ENCODE measurements at places on chromosomes 11 and 22. TPM values are rescaled to one million over a fixed set of nuclear protein-coding genes. Genes with fewer than 3 reads are reported as not detected.

GRCh38 chr11:723120-723883 lies 17.3 kb downstream of the EPS8L2 start:
- peak; percentile 57 for DNase-seq

GRCh38 chr11:111173221-111173620 lies 72.3 kb upstream of the POU2AF2 start:
- DNase-seq: no peak

GRAP2 gene
- not detected for total RNA-seq

DNA sequence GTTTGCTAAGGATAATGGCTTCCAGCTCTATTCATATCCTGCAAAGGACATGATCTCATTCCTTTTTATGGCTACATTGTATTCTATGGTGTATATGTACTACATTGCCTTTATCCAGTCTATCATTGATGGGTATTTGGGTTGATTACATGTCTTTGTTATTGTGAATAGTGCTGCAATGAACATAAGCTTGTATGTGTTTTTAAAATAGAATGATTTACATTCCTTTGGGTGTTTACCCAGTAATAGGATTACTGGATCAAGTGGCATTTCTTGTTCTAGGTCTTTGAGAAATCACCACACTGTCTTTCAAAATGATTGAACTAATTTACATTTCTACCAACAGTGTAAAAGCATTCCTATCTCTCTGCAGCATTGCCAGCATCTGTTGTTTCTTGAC lies 6.0 kb upstream of the MS4A6E start:
- DNase-seq: no peak

DNA sequence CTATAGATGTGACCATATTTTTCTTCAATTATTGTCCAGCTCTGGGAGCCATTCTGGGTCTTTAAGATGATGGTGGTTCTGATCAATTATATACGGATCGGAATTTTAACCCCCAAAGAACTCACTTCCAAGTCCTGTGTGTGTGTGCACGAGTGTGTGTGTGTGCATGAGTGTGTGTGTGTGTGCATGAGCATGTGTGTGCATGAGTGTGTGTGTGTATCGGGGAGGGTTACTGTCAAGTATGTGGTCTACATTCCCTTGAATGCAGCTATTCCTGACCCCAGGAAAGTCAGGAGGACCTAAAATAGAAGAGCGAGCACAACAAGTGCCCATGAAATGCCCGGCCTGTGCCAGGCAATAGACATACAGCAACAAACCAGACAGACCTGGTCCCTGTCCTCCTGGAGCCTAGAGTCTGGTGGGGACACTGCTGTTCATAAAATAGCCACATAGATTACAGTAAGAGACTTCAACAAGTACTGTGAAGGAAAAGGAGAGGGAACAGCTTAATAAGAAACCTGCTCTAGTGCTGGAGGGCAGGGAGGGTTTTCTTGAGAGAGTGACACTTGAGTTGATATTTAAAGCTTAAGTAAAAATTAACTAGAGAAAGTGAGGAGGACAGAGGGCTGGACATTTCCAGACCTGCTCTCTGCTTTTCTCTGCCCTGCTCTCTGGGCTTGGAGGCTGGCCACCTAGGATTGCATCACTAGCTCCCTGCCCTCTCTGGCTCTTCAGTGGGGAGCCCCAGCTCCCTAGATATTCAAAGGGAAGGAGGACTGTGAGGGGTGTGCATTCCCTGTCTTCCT lies 66.1 kb upstream of the SPON1 start:
- DNase-seq: no peak

C11orf52 gene
- total RNA-seq: not detected

DNA sequence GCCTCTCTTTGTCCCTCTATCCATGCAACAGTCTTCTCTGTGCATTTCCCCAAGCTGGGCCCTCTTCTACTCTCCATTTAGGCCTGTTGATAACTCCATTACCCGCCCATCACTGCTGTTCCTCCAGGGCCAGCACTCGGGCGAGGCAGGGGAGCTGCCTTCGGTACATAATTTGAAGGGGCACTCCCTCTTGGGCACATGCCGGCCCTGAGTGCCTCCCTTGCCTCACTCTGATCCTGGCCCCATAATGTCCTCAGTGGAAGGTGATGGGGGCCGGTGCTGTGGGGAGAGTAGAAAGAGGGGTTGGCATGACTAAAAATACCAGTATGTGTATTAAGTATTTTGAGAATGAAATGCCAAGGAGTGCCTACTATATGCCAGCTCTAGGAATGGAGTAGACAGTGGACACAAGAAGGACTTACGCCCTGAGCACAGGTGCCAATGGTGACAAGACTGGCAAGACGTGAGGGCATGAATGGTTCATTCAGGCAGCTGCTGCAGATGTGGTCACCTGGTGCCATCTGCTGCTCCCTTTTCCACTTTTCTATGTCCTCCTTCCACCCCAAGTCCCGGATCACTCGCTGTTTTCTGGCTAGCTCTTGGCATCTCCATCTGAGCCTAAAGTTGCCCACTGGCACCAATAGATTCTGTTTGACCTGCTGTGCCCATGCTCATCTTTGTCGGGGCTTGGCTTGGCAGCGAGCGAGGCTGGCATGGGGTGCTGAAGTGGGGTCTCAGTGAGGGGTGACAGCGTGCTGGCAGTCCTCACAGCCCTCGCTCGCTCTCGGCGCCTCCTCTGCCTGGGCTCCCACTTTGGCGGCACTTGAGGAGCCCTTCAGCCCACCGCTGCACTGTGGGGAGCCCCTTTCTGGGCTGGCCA lies 22.6 kb downstream of the TMEM218 start:
- DNase-seq: no peak

GRCh38 chr11:62574363-62575071 lies 826 bp upstream of the EEF1G start:
- DNase-seq: peak; percentile 31

GRCh38 chr11:1844221-1845094 lies 5.7 kb downstream of the TNNI2 start:
- DNase-seq: no peak

DNA sequence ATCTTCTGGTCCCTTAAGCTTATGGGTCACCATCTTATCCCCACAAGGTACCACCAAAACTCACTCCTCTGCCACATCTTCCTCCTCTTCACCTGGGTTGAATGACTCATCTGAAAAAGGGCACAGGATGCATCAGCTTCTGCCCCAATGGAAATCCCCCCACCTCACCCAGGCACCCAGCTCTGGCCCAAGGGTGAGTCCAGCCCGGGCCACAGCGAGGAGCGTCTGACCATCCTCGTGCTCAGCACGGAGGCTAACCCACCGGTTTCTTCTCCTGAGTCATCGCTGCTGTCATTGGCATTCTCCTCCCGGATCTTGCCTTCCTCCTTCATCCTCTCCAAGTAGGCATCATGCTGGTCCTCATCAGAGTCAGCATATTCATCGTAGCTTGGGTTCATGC lies 5.3 kb upstream of the TNKS1BP1 start:
- DNase-seq: no peak

DNA sequence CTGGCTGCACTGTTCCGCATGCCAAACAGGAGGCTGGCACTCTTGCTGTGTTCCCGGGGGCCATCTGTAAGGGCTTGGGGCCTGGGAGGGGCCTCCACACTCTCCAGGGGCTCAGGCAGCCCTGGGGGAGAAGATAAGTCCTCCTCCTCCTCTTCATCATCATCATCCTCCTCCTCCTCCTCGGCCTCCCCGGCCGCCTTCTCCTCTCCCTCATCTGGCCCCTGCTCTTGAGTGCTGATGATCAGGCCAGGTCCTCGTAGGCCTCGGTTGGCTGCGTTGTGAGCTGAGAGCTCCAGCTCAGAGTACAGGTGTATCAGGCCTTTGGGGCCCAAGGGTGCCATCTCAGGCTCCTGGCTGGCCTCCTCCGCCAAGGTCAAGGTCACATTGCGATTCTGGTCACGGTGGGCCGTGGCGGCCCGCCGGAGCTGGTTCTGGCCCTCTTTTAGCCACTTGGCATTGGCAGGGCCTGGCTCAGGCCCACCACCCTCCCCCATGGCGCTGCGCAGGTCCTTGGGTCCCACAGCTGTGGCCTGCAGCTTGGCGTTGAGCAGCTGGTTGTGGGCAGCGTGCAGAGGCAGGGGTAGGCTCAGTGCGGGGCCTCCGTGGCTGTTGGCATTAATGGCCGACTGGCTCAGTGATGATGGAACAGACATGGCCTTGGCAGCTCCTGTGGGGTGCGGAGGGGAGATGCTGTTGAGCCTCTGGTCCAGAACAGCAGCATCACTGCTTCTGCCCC lies 8.0 kb downstream of the APBB1 start:
- DNase-seq: no peak

DNA sequence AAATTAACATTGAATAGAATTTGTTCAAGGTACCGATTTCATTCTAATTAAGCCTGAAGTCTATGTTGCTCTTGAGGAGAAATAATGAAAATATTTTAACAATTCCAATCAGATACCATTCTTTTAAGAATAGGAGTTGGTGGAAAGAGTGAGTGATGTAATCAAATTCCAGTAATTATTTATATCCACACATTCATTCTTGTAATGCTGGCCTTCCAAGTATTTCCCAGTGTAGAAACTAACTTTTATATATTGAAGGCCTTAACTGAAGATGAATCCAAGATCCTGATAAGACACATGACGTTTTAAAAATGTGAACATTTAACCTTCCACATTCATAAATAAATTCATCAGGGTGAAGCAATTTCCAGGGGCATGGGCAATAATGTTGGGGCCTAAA lies 36.6 kb upstream of the PAX6 start:
- DNase-seq: no peak

DNA sequence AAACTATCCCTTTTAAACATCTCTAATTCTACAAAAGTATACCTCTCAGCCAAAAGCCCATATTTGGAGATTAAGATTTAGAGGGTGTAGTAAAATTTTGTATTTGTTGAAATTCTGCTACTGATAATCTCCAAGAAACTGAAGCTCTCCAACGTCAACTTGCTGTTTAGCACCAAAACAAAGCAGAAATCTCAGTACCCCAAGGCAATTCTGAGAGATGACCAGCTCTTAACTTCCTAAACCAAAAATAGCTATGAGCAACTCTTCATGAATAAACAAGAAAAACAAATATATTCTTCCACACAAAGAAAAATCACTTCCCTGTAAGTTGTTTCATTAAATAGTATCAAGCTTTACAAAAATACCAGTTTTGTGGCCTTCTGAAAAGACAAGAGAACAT lies 13.3 kb downstream of the RRAS2 start:
- DNase-seq: no peak

DNA sequence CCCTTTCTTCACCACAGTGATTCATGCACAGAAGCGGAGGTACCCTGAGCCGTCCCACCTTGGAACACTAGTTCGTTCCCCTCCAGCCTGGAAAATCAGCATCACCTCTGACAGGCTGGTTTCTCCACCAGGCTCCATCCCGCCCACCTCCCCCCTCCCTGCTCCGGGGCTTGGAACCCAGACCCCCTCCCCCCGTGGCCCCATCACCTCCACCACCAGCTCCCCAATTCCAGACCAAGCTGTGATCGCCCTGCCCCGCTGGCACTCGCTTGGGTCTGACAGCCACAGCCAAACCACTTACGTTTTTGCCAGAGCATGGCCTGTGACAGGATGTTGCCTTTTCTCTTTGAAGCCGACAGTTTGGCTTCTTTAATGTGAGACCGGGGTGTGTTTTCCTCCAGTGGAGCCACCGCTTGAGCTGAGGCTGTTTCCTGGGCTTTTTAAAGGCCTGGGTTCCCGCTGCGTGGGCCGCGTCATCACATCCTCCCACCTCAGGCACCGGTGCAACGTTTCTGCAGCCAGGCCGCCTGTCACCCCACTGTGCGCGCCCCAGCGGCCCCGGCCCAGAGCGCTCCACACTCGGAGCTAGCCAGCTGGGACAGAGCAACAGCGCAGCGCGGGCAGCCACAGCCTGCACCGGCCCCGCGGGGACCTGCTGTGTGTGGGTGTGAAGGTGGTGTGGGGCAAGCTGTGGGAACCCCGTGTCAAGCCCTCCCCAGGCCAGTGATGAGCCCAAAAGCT lies at the start of gene POU2AF1:
TSS of gene POU2AF1 (minus strand) at position 415 of the 741 bp plus-strand sequence. CDS start at position 317, 98 bp downstream.
- no peak for DNase-seq

H19 gene
- total RNA-seq: not detected

GRCh38 chr11:61621917-61622585 lies 41.2 kb upstream of the SYT7 start:
- no peak for DNase-seq

GRCh38 chr11:34481307-34481706 lies 32.3 kb downstream of the ELF5 start:
- no peak for DNase-seq

GRCh38 chr11:64558065-64558745 lies 32.8 kb upstream of the SLC22A12 start:
- DNase-seq: peak; percentile 69

- DNase-seq: peak; percentile 37
Observed at GRCh38 chr11:112453601-112454577, 193.2 kb upstream of the PLET1 start.

DNA sequence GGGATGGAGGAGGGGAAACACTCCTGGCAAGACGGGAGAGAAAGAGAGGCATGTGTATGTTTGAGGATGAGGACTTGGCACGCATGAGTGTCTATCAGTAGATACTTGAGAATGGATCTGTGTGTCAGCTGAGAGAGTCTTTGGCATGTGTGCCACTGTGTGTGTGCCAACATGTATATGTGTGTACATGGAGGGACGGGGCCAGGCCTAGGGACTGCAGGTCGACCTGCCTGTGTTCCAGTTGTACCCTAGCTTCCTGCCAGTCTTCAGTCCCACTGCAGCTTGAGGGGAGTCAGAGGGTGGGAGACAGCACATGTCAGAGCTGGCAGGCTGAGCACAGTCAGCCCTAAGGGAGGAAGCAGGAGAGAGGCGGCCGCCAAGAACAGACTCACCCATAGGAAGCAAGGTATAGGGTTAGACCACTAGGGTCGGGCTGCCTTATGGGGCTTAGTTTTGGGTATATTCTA lies 5.6 kb downstream of the CLCF1 start:
- DNase-seq: no peak

- DNase-seq: no peak
Observed at GRCh38 chr22:27663812-27664211, 137.7 kb downstream of the MN1 start.

GRCh38 chr11:103735497-103736032 lies 300.9 kb upstream of the DDI1 start:
- no peak for DNase-seq

GRCh38 chr22:41480397-41480735 lies 11.4 kb downstream of the ACO2 start:
- DNase-seq: no peak

GRCh38 chr22:46233231-46233630 lies 16.9 kb downstream of the CDPF1 start:
- DNase-seq: no peak

GRCh38 chr11:12889243-12889642 lies 119.9 kb upstream of the RASSF10 start:
- no peak for DNase-seq

- DNase-seq: no peak
Observed at GRCh38 chr11:32447252-32447651, 11.9 kb upstream of the WT1 start.

GRCh38 chr11:1235901-1236315 lies 13.0 kb downstream of the MUC5B start:
- DNase-seq: no peak

Measured in neural progenitor cell (in vitro differentiated cells).